ENCODE measurements at places on chromosomes 7 and 10.

- no peak for DNase-seq
These were observed 6.4 kb downstream of the NOBOX start for GRCh38 chr7:144397086-144397485.

- DNase-seq = no peak
These were observed 102.0 kb upstream of the SAMD8 start for GRCh38 chr10:75009426-75009825.

- DNase-seq = no peak
These were observed 1.1 kb upstream of the SEC31B start for GRCh38 chr10:100520811-100521210.

DNA sequence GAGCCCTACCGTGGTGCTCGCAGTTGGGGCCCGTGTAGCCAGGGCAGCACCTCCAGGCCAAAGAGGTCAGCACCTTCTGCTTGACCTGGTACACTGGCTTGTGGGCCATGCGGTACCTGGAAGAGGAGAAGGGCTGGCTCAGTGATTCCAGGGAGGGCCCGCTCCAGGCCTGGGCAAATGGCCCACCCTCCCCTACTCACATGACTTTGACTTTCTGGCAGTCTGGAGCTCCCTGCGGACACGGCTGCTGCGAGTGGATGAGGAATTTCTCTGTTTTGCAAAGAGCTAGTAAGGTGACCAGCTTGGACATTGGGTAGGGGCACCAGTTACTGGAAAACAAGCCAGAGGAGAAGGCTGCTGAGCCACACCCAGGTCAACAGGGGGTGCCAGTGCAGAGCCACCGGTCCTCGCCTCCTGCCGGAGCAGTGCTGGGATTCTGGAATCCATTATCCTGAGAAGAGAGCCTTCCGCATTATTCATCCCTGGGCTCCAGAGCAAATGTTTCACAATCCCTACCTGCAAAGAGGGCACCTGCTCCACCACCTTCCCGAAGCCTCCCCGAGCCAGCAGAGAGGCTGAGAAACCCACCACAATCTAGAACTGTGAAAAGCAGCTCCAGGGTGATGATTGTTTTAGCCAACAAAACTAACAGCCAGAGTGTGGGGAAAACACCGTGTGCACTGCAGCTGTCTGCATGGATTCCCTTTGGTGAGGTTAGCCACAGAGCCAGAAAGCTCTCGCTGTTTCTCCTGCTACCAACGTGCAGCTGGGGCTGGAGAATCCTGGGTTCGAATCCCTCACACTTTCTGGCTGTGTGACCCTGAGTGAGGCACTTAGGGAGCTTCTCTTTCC, 11.8 kb downstream of the MMRN2 start:
- no peak for DNase-seq

- no peak for DNase-seq
These were observed 29.2 kb upstream of the KCNMA1 start for GRCh38 chr10:77666821-77667220.

DNA sequence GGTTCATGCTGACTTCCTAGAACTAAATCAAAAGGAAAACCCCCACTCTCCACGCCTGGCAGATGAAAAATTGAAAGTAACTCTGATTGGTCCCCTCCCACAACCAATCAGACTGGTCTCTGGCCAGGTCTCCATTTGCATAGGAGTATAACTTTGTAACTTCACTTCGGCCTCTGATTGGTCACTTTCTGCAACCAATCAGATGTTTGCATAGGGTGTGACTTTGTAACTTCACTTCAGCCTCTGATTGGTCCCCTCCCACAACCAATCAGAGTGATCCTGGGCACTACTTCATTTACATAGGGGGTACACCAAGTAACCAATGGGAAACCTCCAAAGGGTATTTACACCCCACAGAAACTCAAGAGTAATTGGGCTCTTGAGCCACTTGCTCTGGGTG, 306.6 kb upstream of the PFKP start:
- no peak for DNase-seq

- no peak for DNase-seq
These were observed 66.5 kb downstream of the SHH start for GRCh38 chr7:155745737-155746136.

GRCh38 chr10:133159950-133160825, at the start of gene KNDC1:
Gene KNDC1, plus strand, starts transcription at chr10:133160219. Its CDS starts 249 bp downstream, at chr10:133160468.
- peak; percentile 12 for DNase-seq

GRCh38 chr7:105261689-105262088, 127.0 kb downstream of the SRPK2 start:
- peak; percentile 15 for DNase-seq

DNA sequence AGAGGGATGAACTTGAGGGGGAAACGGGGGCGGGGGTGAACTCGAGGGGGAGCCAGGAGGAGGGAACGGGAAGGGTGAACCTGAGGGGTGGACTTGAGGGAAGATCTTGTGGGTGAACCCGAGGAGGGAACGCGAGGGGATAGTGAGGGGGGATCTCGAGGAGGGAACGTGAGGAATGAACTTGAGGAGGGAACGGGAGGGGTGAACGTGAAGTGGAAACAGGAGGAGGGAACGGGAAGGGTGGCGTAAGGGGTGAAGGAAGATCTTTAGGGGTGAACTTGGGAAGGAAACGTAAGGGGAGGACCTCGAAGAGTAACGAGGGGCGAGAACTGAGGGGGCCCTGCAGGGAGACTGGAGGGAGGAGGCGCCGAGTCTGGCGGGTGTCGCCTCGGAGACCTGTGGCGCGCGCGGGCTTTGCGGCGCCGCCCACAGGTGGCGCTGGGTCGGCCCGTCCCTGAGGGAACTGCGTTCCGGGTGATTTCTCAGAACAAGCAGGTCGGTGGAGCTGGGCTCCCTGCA, 651 bp downstream of the MYO3A start:
- peak; percentile 21 for DNase-seq

DNA sequence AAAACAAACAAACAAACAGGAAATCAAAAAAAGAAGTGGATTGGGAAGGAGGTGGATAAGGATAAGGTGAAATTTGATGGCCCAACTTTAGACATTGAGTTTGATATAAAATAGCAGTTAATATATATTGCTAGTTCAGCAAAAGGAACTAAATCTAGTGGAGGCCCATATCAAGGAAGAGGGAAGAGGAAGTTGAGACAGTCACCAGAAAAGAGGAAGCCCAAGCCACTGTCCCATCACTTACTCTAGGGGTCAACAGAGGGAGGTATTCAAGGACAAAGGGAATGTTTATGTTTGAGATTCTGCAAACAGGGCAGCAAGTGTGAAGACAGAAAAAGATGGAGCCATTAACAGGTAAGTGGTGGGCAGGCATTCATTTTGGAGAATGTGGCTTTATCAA, 3.7 kb downstream of the LAMTOR4 start:
- no peak for DNase-seq

- DNase-seq = no peak
These were observed 34.6 kb downstream of the MALSU1 start for GRCh38 chr7:23333671-23334246.

DNA sequence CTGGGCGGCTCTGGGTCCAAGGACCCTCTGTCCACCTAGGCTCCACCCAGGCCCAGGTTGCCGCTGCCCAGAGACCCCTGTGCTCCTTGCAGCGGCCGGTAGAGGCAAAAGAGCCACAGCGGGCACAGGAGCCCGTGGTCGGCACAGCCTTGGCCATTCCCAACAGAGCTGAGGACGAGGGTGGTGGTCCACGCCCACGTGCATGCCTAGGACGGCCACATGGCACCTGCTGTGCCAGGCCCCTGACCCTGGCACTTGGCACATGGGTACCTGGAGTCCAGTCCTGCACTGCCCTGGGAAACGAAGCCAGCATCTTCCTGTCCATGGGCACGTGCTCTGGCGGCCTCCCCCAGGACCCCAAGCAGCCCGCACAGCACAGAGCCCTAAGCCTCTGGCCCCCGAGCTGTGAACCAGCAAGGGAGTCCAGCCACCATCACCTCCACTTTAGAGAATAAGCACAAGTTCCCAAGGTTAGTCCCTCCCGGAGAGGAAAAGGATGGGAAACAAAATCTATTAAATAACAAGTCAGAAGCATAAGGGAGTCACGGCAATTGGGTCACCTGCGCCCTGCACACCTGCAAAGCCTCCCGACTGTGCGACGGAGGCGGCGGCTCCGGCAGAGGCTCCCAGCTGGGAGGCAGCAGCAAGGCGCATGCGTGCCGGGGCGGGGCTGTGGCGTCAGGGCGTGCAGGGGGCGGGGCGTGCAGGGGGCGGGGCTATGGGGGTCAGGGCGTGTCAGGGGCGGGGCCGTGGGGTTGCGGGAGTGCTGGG, 59.1 kb downstream of the STK32C start:
- peak; percentile 31 for DNase-seq

DNA sequence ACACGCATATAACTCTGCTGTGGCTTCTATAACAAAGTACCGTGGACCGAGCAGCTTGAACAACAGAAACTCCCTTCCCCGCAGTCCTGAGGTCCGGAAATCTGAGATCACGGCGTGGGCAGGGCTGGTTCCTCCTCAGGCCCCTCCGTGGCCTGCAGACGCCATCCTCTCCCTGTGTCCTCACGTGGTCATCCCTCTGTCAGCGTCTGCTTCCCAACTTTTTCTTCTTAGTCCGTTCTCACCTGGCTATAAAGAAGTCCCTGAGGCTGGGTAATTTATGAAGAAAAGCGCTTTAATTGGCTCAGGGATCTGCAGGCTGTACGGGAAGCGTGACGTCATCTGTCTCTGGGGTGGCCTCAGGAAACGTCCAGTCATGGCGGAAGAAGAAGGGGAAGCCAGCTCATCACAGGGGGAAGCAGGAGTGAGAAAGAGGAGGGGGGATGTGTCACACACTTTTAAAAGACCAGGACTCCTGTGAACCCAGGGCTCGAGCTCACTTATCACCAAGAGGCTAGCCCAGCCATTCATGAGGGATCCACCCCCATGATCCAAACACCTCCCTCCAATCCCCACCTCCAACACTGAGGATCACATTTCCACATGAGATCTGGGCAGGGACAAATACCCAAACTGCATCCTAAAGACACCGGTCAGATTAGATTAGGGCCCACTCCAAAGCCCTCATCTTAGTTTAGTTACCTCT, 91.2 kb upstream of the INSIG1 start:
- DNase-seq = no peak

- DNase-seq = no peak
These were observed 139.3 kb downstream of the C1GALT1 start for GRCh38 chr7:7321681-7322080.

- DNase-seq = no peak
These were observed 2.6 kb upstream of the CH25H start for GRCh38 chr10:89209718-89210117.

GRCh38 chr7:44587843-44588711, 6.0 kb upstream of the TMED4 start:
- DNase-seq = peak; percentile 27

- no peak for DNase-seq
These were observed 101.4 kb downstream of the TBXAS1 start for GRCh38 chr7:139930286-139930965.

DNA sequence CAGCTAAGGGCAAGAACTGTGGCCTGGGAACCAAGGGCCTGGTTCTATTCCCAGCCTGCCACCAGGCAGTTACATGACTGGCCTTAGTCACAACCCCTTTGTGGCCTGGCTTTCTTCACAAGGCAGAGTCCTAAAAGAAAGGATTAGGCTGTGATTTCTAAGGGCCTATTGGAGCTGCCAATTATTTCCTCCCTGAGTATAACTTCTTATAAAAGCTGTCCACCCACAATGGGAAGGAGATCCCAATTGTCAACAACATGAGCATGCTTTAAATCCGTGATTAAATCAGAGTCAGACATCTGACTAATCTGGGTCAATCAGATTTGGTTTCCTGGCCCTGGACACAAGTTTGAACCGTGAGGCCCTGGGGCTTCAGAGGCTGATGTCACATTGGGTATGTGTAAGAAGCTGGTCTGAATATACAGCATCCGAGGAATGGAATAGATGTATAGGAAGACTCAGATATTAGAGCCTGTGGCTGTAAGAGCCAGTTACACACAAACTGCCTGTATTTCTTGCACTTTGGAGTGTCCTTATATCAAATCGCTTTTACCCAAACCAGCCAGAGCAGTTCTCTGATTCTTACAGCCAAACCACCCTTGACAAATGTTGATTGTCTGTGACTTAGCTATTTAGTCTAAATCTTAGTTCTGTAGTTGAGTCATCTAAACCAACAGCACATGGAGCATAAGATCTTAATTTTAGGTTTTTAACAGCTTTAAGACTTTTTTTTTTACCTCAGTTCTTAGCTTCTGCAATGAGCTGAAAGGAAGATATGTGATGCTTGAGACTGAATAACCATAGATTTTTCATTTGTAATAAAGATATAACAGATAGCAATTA, 61.3 kb downstream of the ABCB4 start:
- no peak for DNase-seq

GRCh38 chr10:78866731-78867554, 201.8 kb upstream of the ZMIZ1 start:
- DNase-seq = no peak

DNA sequence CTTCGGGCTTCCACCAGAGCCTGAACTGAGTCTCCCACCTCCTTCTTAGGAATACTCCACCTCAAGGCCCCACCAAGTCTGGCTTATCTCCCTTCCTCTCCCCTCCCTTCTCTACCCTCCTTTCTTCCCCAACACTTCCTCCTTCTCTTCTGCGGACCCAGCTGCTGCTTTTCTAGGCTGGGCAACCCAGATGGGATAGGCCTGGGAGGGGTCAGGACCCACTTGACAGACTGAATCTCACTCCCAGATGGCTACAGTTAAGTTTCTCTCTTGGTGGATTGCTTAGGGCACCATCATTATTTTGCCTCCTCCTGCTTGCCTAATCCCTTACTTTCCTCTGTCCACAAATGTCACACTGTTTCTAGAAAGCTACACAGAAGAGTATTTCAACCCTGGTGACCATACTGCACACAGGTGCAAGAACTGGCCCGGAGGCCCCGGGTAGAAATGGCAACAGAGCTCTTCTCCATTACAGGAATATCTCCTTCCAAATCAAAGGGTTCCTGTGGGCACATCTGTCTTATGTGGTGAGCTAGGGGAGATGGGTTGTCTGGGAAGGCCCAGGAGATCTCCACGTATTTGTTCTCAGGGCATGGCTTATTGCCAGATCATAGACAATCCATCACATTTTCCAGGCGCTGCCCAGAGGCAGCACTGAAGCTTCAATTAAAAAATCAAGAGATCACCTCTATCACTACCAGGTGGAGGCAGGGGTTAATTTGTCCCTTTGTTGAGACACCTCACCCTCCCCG, 5.1 kb upstream of the HOXA11 start:
- no peak for DNase-seq

DNA sequence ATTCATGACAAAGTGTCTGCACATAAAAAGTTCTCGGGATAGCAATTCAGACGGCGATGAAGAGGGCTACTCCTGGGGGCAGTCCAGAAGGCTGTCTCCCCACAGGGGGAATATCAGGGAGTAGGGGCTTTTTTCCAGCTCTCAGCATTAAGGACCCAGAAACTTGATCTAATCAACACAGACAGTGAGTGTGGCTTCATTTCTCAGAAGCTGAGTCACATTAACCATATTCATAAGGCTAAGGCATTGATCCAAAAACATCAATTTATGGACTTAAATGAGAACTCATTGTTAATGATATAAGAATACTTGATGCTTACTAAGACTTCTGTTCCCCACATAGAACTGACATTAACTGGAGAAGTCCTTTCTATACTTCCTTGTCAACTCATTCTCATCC, 87.5 kb upstream of the AOAH start:
- DNase-seq = no peak

- DNase-seq = no peak
These were observed 748.4 kb upstream of the PHF14 start for GRCh38 chr7:10225275-10225674.

GRCh38 chr7:70856901-70857630, 274.9 kb upstream of the GALNT17 start:
- DNase-seq = peak; percentile 39
